ENCODE measurements at places on chromosomes 16 and 17.

- DNase-seq, result peak; percentile 61
Measured at GRCh38 chr17:36089888-36090836, at the start of gene CCL3. TSS of gene CCL3 (minus strand) at chr17:36090143. CDS start at chr17:36090058, 85 bp downstream.

- DNase-seq, result no peak
Measured at GRCh38 chr17:74812109-74813009, 36.2 kb upstream of the NAT9 start.

GRCh38 chr16:79972053-79972704 lies 371.6 kb upstream of the MAF start:
- no peak for DNase-seq

- DNase-seq, result no peak
Measured at GRCh38 chr17:20988001-20988636, 54.7 kb downstream of the USP22 start.

DNA sequence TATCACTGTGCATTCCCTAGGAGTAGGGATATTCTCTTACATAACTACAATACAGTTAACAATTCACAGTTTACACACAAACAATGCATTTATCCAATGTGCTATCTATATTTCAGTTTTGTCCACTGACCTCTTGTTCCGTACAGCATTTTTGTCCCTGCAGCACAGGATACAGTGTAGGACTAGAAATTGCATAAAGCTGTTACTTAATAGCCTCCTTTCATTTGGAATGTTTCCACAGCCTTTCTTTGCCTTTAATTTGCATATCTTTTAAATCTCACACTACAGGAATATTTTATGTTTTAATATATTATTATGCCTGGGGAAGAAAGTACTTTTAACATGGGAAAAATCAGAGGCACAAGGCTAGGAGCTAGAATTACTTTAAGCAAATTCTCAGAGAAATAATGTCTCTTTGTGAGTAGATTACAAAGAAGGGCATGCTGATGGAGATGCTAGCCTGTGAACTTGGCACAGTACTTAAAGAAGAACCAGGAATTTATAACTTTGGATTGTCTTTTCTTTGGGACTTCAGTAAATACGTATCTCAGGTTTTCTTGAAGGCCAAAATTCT lies 144.3 kb downstream of the ITFG1 start:
- no peak for DNase-seq

- no peak for DNase-seq
Measured at GRCh38 chr16:7921345-7921744, 588.7 kb downstream of the RBFOX1 start.

- no peak for DNase-seq
Measured at GRCh38 chr17:40348136-40348504, 16.4 kb downstream of the GJD3 start.

DNA sequence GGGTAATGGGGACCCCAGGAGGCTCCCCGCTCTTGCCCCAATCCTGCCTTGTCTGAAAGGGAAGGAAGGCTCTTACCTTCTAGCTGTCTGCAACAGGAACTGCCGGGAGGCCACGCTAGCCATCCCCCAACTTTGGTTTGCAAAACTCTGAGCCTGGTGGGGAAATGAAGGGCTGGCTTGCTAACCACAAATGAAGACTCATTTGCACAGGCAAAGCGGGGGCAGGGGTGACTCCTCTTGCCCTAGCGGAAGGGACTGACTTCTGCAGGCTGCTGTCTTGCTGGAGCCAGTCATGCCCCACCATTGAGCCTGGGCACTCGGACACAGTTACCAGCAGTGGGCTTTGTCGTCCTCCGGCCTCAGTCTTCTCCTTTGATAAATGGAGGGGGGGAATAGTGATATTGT lies 52.6 kb downstream of the PLCG2 start:
- peak; percentile 66 for DNase-seq

DNA sequence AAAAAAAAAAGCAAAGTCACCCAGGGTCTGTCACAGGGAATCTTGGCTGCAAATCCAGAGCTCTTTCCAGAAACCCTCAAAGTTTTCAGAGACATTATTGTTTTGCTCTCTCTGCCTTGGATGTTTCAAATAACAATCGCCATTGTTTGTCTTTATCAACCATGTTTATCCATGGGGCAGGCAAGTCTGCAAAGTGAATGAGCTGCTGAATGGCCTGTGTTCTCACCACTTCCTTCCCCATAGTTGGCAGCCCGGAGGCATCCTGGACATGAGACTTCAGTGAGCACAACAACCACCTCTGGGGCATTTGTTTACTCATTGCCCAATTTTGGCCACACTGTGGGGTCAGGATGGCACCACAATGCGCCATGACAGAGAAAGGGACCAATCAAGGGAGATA lies 53.1 kb upstream of the USP7 start:
- no peak for DNase-seq

DNA sequence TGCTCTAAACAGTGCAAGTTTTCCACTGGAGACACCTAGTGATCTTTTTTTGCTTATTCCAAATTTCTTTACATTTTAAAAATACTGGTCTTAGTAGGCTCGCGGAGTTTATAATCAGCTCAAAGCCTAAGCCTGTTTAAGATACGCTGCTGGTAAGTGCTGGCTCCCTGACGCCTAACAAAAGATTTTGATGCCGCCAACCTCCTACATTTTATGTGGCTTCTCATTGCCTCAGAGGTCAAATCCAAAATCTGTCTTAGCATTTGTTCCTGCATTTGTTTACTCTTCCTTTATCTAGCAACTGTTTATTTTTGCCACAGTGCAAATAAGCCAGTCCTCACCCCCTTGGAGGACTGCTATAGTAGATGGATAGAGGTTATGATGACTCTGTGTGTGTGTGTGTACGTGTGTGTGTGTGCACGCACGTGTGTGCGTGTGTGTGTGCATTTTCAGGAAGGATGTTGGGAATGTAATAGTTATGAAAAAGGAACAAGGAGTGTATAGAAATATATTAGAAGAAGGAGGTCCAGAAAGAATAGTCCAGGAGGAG lies 24.8 kb downstream of the HS3ST3B1 start:
- DNase-seq, result no peak

DNA sequence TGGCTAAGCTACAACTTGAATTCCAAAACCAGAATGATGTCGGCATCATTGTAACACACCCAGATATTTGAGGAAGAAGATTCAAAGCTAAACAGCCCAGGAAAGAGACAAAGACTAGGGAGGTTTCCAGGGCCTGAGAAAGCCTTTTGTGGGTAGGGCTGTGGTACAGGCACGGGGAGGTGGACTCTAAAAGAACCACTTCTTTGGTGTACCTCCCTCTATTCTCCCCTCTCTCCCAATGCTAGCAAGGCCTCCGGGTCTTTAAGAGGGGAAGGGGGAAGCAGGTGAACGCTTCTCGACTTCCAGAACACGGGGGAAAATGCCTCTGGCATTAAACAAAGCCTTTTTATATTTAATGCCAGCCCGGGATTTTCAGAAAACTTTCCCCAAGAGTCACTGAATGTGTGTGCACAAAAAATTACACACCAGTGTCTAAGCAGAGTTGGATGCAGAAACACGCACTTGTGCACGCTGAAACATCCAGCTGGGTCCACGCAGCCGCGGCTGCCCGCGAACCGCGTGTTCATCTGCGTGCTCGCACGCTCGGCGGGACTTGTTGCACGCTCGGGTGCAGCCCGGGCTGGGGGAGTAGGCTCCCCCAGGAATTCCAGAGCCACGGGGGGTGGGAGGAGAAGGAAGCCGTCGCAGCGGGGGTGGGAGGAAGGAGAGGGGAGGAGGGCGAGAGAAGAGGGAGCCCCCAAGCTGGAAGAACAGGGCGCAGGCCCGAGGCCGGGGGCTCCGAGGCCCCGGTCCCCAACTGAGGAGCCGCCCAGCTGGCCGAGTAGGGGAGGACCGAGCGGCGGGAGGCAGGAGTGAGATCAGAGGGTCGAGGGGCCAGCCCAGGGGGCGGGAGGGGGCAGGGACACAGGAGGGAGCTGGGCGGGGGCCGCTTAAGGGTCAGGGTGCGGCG lies 20.1 kb upstream of the ZNF423 start:
- DNase-seq, result no peak

- DNase-seq, result no peak
Measured at GRCh38 chr17:47838636-47839035, 2.4 kb downstream of the SCRN2 start.

DNA sequence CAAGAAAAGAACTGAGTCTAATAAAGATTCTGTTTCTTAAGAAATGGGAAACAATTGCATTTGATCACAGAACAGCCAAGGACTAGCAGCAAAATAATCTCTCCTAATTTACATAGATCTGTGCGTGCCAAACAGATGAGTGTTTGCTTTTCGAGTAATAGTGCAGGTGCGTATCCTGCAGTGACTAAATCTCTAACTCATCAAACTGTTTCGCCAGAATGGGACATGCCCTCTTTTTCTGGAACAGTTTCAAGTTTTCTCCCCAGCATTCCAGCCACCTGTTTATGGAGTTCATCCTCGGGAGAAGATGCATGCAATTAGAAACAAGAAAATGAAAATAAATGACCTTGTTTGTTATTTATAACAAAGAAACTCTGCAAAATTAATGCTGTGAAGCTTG lies 5.7 kb upstream of the TOX3 start:
- no peak for DNase-seq

DNA sequence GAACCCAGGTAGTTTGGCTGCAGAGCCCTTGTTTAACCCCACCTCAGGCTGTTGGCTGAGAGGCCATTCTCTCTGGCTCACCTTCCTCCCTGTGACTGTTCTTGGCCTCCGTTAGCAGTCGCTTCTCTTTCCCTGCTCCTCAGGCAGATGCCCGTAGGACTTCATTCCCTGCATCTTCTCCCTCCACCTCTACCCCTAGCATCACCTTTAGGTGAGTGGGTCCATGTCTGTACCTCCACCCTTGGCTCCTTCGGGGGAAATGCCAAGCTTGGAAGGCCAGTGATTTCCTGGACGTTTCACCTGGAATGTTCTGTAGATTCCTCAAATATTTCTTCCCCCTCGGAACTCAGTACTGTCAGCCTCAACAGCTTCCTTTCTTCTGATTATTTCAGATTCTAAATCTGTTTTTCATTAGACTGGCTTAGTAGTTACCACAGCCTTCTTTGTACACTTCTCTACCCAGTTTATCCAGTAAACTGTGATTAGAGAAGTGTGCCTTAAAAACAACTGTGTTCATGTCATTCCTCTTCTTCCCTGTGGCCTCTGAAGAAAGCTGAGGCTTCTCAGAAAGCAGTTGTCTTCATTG lies 227.9 kb downstream of the MSI2 start:
- DNase-seq, result no peak

DNA sequence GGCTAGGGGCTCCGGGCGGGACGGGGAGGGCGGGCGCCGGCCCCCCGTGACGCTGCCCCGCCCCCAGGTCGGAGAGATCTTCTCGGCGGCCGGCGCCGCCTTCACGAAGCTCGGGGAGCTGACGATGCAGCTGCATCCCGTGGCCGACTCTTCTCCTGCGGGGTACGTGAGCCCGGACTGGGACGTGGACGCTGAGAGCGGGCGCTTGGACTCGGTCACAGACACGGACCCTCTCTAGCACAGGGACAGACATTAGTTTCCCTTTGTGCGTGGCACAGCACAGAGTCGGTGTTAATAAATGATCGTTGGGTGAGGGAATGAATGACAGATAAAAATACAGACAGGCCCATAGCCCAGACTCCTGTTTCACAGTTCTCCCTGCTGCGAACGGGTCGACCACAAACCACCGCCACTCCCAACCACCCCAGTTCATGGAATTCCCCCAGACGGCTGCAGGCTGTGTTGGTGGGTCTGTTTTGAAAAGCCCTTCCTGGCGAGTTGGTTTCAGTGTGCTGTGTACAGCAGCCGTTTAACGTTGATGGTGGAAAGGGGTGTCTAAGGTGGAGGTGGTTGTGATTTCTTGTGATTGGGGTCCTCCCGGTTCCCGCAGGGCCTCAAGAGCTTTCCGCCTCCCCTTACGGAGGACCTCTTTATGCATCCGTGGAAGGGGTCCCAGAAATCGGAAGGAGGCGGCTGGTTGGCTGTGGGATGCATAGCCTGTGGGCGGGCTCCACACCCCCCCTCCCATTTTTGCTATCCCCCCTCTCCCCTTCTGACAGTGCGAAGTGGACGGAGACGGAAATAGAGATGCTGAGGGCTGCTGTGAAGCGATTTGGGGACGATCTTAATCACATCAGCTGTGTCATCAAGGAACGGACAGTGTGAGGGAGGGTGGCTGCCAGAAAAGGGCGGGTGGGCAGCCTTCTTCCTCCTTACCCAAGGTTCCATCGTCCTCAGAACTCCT lies 2.9 kb downstream of the RNASEK start:
- peak; percentile 82 for DNase-seq

GRCh38 chr16:17370731-17371285 lies 100.0 kb downstream of the XYLT1 start:
- no peak for DNase-seq

DNA sequence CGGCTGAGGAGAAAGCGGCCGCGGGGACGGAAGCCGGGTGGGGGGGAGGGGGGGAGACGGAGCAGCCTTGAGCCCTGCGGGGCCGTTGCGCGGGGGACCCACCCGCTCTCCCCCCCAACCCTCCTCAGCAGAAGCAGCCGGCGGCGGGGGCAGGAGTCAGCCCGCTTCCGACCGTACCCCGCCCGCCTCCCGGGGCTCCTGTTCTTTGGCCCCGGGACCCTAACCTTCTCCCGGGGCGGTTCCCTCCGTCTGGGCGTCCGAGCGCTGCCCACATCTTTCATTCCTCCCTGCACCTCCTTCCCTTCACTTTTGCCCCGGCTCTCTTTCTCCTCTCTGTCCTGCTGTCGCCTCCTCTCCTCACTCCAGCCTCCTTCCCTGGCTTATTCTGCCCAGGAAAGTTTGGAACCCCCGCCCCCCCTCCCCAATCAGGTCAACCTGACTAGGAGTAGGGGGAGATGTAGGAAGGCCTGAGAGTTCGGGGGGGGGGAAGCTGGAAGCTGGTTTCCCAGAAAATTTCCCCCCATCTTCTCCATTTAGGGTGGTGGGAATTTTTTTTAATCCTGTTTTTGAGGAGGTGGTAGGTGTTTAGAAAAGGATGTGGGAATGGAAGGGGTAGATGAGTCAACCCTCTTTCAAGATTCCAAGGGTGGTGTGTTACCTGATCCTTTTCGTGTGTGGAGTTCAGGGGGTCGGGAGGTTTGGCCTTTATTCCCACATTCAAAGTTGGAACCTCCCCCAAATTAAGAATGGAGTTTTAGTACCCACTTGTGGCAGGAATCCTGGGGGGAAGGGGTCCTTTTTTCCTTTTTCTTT lies 427 bp upstream of the NLK start:
- DNase-seq, result no peak

DNA sequence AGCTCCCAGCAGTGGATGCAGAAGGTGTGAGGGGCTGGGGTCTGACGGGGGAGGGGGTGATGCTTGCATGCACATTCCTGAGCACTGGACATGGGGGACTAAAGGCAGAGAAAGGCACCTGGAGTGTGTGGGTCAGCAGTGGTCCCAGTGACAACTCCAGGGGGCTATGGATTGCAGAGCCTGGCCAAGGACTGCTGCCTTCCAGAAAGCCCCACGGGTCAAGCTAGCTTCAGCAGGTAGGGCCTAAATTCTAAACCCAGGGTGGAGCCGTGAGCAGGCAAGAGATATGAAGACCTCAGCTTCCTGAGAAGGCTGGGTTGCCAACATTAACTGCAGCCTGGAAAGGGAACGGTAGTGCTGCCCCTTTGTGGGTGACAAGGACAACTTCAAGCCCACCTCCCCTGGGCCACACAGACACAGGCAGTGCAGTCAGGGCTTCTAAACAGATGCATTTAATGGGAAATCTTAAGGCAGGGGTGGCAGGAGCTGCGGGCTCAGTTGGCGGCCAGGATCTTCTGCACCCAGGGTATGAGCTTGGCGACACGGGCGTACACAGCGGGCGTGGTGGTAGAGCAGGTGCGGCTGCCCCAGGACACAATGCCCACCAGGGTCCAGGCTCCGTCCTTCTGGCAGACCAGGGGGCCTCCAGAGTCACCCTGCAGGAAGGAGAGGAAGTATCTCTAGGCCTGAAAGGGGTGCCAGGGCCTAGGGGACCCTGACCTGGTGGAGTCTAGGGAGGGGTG lies 3.1 kb downstream of the CTRB2 start:
- no peak for DNase-seq

GRCh38 chr17:48131216-48131824 lies 23.8 kb downstream of the SNX11 start:
- peak; percentile 56 for DNase-seq

GRCh38 chr16:23182679-23183542 lies at the start of gene SCNN1G:
TSS of gene SCNN1G (plus strand) at chr16:23182745. CDS start at chr16:23186272, 3,527 bp downstream.
- peak; percentile 3 for DNase-seq
